ENCODE measurements at places on chromosomes 1 and 21.

DNA sequence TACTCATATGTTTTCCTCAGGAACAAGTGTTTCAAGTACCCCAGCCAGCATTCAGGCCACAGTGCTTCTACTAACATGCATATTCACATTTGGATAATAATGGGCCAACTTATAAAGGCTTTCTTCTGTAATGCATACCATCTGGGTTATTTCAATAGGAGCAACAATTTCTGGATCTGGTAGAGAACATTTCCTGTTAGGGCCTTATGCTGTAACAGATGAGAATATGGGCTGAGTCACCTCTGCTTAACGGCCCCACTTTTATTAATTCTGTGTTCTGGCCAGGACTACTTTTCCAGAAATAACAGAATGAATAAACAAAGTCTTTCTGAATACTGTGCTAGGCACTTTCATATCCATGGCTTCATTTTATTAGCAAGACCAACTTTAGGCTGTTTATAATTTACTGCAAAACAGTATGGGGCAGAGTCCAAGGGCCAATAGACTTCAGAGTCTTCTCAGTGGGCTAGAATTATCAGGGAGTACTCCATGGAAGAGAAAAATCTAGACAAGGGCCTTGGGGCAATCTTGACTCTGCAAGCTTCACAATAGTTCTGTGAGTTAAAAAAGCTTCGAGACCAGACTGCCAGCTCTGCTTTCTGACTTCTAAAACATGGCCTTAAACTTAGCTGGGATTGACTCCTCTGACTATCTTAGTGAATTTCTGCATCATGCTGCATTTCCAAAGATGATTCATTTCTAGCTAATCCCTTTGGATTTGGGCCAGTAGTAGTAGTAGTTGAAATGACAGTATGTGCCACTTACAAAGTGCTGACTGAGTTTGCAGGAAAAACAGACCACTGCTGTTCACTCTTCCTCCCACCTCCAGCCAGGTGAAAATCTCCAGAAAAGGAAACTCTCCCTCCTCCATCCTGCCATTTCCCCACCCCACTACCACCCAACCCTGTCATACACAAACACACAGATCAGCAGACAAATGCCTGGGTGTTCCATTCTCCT, 8.2 kb upstream of the SSX2IP start:
- DNase-seq, result no peak

DNA sequence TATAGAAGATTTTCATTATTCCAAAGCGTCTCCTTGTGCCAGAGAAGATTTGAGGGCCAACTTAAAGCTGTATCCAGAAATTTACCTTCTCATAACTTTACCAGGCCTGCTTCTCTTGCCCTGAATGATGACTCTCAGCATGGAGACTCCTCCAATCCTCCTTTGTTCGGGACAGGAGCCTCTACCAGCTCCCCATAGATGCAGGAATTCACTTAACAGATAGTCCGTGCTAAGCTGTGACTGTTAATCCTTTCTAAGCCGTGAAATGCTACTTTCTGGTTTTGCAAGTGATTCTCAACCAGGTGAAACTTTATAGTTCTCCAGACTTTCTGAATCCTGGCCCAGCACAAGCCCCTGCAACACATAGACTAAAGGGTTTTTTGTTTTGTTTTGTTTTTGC, 31.8 kb upstream of the KCND3 start:
- DNase-seq, result no peak

GRCh38 chr1:208233546-208233945, 10.6 kb downstream of the PLXNA2 start:
- DNase-seq, result no peak

DNA sequence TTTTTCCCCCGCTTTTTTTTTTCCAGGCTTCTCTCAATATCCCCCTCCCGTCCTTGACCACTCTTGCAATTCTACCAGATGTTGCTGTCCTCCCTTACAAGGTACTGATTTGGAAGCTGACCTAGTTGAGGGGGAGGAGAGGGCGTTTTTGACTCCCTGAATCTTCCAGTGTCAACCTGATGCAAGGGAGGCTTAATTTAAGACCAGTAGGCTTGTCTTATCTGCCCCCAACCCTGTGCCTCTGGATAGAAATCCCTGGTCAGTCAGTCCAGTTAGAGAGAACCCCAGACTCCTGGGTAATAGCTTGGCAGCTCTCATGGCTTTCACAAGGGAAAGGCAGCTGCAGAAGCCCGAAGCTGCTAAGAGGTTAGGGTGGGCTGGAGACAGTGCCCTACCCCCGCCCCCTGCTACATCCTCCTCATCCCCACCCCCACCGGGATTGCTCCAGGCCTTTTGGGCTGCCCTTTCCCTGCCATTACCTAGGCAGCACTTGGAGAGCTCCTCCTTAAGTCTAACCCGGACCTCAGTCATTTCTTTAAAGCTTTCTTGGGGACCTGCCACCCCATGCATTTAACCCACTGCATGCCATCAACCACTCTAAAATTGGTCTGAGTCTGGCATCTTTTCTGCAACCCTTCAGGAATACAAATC, 3.6 kb downstream of the ACKR1 start:
- no peak for DNase-seq

GRCh38 chr1:221692643-221693042, 49.2 kb downstream of the DUSP10 start:
- DNase-seq, result no peak

Data from GDM1 (cell line).